ENCODE measurements at places on chromosomes 3 and 15.

DNA sequence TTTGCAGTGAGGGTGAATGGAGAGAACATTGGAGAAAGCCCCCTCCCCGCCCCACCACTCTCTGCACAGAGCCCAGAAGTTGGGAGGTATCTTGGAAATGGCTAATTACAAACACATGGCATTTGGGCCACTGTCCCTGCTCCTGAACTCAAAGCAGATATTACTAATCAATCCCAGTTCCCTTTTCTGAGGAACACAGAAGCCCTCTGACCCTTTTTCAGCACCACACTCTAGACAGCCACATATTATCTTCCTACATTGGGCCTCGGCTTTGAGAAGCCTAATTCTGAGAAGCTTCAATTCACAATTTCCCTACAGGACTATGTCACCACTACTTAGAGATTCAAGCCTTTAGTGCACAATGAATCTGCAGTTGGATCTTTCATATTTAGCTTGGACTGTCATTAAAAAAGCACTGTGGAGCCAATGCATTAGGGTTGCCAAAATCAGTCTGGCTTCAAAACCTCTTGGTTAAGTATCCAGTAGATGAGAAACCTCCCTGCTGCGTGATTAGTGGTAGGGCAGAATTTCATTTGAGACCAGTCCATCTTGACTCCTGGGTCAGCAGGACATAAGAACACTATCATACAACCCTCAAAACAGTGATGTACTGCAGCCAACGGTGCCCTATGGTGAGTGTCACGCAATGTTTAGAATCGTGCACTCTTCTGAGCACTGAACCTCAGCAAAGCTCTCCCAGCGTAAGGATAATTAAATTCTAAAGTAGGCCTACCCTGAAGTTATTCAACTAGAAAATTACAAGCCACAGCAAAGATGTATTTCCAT, 26.1 kb downstream of the MGLL start:
- no peak for DNase-seq

DNA sequence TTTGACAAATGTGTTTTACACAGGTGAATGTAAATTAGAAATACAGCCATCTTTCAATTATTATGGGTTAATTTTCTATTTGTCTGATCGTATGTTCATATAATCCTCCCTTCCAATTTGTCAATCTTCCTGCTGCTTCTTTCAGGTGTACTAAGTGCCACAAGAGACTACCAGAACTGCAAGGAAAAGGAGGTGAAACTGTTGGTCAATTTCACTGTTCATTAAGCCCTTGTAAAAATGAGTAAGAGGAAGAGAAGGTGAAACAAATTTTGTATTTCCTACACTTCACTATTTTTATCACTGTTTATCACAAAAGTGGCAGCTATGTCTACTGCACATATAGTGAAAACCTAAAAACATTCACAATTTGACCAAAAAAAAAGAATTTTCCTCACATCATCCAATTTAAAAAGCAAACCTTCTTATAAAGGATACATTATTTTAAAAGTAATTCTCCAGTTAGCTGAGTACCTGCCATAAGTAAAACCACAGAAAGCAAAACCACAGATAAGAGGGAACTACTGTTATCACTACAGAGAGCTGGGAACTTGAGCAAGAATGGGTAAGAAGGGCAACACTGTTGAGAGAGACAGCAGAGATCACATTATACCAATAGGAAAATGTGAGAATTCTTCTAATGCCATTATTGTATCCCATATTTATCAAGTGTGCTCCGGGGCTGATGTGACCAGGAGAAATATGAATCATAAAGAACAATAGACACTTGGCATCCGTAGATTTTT, 163.0 kb downstream of the TBC1D5 start:
- DNase-seq, result no peak

GRCh38 chr15:71228403-71228802, 113.1 kb downstream of the THSD4 start:
- no peak for DNase-seq

DNA sequence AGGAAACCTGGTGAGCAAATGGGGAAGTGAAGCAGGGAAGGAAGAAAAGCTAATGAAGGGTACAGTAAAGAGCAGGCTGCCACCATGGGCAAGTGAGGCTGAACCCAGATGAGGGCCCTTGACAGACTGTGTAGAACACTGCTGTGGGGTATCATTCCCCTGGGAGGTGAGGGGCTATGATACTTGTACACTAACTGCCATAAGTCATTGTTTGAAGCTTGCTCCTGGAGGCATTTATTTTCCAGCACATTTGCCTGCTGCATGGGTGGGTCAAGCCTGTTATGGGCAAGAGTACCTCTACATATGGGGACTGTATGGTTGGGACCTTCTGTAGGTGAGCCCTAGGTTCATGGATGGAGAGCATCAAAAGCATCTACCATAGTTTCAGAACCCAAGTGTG, 57.4 kb downstream of the POMGNT2 start:
- no peak for DNase-seq

DNA sequence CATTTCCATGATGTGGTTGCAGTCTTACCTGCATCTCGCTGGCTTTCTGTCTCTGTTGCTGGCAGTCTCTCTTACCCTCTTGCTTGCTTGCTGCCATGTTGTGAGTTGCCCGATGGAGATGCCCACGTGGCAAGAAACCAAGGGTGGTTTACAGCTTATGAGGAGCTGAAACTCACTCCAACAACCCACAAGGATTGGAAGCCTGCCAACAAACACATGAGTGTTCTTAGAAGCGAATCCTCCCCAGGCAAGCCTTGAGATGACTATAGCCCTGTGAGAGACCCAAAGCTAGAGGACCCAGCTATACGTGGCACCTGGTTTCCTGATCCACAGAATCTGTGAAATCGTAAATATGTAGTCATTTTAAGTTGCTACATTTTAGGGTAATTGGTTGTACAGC, 490.9 kb upstream of the ADAMTS9 start:
- DNase-seq, result no peak

- DNase-seq, result no peak
These were observed 30.2 kb downstream of the SEMA7A start for GRCh38 chr15:74403588-74403919.

DNA sequence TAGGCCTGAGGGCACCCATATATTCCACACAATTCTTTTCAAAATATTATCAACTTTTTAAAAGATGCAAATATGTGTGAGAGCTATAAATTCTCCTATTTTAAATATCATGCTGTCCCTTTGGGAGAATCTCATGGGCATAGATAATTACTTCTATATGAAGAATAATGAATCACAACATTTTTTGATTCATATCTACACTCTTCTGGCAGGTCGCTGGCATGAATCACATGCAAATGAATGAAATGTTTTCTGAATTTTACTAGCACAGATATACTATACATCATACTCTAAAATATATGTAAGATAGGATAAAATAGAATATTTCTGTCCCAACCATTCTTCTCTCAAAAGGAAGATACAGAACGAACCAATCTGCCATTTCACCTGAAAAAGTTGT, 277.7 kb upstream of the KCNH8 start:
- no peak for DNase-seq

GRCh38 chr15:78469031-78469430, 31.0 kb downstream of the IREB2 start:
- no peak for DNase-seq

- no peak for DNase-seq
These were observed 3.2 kb upstream of the SLC4A7 start for GRCh38 chr3:27487383-27487782.

Data from LNCaP clone FGC (cell line).